ENCODE measurements at places on chromosomes 16 and 17.

DNA sequence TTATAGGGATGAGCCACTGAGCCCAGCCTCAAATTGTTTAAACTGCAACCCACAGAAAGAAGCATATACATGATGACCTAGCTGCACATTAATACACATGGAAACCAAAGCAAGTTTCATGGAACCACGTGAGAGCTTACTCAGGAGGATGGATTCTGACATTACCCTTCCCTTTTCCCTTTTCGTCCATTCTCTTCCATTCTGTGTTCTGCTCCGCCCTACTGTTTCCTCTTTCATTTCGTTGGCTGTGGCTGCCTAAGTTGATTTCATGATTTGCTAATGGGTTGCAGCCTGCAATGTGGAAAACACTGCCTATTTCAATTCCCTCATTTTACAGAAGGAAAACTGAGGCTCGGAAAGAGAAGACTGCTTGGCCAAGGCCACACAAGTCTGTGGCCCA lies 176.5 kb downstream of the C16orf78 start:
- DNase-seq, result no peak

DNA sequence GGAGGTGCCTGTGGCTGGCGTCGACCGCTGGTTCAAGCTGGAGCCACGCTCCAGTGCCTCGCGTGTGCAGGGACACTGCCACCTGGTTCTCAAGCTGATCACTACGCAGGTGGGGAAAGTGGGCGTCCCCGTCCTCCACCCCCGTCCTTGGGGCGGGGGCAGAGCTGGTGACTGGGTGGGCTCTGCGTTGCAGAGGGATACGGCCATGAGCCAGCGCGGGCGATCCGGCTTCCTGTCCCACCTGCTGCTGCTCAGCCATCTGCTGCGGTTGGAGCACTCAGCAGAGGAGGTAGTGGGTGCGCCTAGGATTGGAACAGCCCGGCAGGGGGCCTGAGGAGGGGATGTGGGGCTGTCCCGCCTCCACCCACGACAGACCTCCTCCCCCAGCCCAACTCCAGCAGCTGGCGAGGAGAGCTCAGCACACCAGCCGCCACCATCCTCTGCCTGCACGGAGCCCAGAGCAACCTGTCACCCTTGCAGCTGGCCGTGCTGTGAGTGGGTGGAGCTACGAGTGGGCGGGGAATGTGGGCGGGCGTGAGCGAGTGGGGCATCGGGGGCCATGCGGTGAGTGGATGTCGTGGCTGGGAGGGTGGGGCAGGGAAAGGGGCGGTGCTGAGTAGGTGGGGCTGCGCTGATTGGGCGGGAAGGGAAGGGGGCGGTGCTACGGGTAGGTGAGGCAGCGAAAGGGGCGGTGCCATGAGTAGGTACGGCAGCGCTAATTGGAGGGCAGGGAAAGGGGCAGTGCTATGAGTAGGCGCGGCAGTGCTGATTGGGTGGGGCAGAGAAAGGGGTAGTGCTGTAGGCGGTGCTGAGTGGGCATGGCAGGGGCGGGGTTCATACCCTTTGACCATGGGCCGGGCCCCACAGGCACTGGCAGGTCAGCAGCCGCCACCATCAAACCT lies 8.9 kb downstream of the TSR3 start:
- peak; percentile 88 for DNase-seq

- DNase-seq, result no peak
Observed at GRCh38 chr17:7020894-7021664, 1.8 kb upstream of the BCL6B start.

DNA sequence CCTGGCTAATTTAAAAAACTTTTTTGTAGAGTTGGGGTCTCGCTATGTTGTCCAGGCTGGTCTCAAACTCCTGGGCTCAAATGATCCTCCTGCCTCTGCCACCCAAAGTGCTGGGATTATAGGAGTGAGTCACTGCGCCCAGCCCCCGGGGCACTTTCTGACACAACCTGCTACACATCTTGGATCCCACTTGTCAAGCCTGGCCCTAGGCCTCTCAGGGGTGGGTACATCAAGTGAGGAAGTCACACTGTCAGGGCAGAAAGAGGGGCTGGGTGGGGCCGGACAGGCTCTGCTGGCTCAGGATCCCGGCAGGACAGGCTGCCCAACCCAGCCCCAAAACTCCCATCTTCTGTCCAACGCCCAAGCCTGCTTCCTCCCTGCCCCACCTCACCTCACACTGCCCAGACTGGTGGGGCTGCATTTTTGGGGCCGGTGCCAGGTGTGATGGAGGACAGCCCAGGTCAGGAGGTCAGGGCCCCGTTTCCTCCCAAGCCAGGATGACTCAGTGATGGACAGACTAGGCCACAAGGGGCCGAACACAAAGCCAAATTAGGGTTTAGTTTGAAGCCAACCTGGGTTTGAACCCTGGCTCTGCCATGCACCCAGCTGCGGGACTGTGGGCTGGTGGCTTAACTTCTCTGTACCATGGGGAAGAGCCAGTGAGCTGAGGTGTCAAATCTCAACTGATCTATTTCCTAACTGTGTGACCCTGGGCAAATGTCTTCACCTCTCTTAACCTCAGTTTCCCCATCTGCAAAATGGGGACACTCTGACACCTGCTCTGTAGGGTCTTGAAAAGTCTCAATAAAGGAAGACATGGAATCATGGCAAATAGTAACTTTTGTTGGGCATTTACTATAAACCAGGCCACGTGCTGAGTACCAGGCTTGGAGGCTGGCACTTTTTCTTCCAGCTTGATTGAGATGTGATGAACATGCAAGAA lies 8.9 kb upstream of the PPL start:
- DNase-seq, result no peak

DNA sequence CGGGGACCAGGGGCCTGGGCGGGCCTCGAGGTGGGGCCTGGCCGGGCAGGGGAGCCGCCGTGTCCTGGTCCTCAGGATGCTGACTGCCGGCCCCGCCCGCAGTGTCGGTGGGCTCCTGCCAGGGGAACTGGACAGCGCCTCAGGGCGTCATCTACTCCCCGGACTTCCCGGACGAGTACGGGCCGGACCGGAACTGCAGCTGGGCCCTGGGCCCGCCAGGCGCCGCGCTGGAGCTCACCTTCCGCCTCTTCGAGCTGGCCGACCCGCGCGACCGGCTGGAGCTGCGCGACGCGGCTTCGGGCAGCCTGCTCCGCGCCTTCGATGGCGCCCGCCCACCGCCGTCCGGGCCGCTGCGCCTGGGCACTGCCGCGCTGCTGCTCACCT lies 2.3 kb upstream of the PAQR4 start:
- peak; percentile 24 for DNase-seq

DNA sequence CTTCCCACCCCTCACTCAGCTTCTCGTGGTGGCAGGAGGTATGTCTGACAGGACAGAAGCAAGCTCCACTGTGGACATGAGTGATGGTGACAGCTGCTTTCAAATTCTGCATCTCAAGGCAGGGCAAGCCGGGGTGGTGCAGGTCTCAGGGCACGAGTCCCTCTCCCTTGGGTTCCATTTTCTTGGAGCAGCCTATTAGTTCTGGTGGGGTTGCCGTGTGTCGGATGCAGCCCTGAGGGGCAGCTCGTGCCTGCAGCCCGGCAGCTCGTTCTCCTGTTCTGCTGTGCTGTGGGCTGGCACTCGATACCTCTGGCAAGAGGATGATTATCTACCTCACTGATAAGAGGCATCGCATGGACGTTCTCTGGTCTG lies 16.5 kb upstream of the CLEC18C start:
- DNase-seq, result no peak

- no peak for DNase-seq
Observed at GRCh38 chr17:8338753-8339140, 893 bp upstream of the ODF4 start.

GRCh38 chr17:73337330-73337710 lies 25.5 kb upstream of the CDC42EP4 start:
- no peak for DNase-seq

- no peak for DNase-seq
Observed at GRCh38 chr17:48444516-48445247, 14.7 kb upstream of the SKAP1 start.

GRCh38 chr16:2299121-2299914 lies 31.4 kb upstream of the RNPS1 start:
- DNase-seq, result no peak

- no peak for DNase-seq
Observed at GRCh38 chr17:35786941-35787432, 8.5 kb downstream of the MMP28 start.

GRCh38 chr16:6016530-6017184 lies 919.1 kb upstream of the EEF2KMT start:
- DNase-seq, result peak; percentile 15

DNA sequence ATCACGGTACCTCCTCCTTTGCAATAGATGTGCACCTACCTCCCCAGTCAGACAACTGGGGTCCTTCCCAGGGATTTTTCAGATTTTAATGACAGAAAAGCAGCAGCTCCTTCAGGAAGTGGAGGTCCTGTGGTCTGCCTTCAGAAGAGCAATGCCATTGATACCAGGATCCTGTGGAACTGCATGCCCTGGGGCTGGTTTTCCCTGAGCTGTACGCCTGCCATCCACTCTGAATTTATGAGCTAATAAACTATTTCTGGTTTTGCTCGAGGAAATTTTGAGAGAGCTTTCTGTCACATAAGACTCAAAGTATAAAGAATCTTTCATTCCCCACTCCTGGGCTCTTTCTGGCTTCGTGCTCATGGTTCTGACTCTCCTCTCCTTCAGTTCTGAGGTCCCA lies 10.0 kb upstream of the CCL23 start:
- no peak for DNase-seq

- DNase-seq, result peak; percentile 26
Observed at GRCh38 chr16:10754941-10755340, 11.3 kb downstream of the NUBP1 start.

GRCh38 chr17:14325618-14326167 lies 24.8 kb downstream of the HS3ST3B1 start:
- no peak for DNase-seq

GRCh38 chr17:622356-622755 lies 92.3 kb downstream of the VPS53 start:
- no peak for DNase-seq

- DNase-seq, result no peak
Observed at GRCh38 chr17:4276514-4276913, 12.7 kb upstream of the ANKFY1 start.

DNA sequence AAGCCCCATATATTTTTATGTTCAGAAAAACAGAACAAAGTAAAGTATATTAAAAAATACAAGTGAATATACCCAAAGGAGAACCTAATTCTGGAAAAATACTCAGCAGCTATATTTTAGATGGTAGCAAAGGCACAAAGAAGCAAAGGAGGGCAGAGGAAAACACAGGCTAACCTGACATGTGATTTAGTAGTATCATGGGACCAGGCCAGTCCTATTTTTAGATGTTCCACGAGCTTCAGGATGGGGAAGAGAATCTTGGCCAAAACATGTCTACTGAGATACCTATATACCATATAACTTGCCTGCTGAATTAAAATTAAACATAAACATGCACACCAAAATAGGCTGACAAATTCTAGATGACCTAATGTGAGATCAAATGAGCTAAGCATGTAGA lies 32.9 kb downstream of the SMYD4 start:
- DNase-seq, result peak; percentile 39
